ENCODE measurements at places on chromosomes 12 and 14.
A peak's percentile ranks its signal among the peaks of the same experiment; 100 is the strongest.

DNA sequence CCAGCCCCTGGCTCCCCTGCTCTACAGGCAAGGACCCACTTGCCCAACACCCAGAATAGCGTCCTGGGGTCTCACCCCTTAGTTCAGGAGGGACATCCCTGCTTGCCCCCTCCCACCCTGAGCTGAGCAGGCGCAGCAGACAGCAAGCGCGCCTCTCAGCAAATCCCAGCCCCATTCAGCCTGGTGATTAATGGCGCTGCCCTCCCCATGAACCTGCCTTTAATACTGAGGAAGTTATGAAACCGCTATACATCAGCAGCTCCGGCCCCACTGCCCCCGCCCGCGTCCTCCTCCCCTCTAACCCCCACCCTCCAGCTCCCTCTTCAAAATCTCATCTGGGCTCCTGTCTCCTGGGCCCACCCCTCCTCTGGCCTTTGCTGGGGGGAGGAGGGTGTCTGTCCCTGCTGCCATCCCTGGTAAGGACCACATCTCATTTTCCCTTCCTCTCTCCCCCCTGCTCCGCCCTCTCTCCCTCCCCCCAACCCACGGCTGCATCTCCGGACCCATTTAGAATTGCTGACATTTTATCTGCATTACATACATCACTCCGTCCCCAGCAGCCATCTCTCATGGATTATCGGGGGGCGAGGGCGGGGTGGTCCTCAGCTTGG, 7.1 kb upstream of the SMUG1 start:
- H3K4me1 ChIP-seq = no peaks in the 10 kb centered on the region
- no peak overlapping the region for H3K4me3 ChIP-seq
- no peaks in the 10 kb centered on the region for H3K36me3 ChIP-seq

DNA sequence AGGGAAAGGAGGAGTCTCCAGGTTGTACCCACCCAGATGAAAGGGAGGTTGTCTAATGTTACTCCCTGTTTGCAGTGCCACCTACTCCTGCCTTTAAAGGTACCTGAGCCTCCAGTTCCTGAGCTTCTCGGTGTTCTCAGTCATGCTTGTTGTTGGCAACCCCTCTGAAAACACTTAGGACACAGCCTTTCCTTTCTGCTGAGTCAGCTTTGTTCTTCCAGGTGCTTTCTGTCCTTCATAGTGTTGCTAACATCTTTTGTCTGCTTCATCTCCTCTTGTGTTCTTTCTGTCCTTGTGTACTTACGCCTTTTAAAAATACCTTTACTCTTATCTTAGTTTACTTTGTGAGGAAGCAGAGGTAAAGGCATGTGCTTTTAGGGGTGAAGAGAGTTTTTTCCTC, 97.0 kb upstream of the NEDD1 start:
- DNase-seq = peak; percentile 27
- peak overlapping the region; percentile 22 for H3K27ac ChIP-seq
- H3K4me1 ChIP-seq = peaks cover 8% of the 10 kb centered on the region
- H3K4me3 ChIP-seq = no peak overlapping the region

DNA sequence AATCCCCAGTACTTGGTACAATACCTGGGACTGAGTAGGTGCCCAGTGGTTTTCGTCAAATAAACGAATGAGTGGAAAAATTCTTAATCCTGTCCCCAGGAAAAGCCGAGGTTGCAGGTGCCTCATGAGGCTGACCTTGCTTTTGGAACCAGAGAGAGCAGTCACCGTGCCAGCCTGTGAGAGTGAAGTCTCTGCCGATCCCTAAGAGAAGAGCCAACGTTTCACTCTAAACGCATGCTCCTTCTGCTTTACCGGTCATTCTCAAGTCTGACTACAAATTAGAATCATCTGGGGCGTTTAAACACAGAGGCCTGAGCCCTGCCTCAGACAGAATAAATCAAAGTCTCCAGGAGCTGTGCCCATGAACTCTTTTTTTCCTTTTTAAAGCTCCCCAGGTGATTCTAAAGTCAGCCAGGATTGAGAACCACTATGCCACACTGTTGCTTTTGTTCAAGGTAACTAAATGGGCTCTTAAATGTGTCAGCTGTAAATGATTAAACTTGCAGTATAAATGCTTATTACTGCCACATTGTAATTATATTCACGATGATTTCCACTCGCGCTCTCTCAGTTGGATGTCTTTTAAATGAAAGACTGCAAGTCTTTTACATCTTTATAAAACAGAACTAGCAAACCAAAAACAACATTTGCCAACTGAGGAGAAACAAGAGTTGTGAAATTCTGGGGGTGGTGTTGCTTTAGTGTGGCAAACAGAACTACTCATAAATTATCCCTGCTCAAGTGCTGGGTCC, 26.9 kb downstream of the TCP11L2 start:
- no peaks in the 10 kb centered on the region for H3K36me3 ChIP-seq
- no peaks in the 10 kb centered on the region for H3K27me3 ChIP-seq

- no peaks in the 10 kb centered on the region for H3K27me3 ChIP-seq
- no peaks in the 10 kb centered on the region for H3K36me3 ChIP-seq
- H3K27ac ChIP-seq = no peak overlapping the region
- H3K4me3 ChIP-seq = no peak overlapping the region
Measured at GRCh38 chr14:27314231-27314630, 716.4 kb upstream of the NOVA1 start.

DNA sequence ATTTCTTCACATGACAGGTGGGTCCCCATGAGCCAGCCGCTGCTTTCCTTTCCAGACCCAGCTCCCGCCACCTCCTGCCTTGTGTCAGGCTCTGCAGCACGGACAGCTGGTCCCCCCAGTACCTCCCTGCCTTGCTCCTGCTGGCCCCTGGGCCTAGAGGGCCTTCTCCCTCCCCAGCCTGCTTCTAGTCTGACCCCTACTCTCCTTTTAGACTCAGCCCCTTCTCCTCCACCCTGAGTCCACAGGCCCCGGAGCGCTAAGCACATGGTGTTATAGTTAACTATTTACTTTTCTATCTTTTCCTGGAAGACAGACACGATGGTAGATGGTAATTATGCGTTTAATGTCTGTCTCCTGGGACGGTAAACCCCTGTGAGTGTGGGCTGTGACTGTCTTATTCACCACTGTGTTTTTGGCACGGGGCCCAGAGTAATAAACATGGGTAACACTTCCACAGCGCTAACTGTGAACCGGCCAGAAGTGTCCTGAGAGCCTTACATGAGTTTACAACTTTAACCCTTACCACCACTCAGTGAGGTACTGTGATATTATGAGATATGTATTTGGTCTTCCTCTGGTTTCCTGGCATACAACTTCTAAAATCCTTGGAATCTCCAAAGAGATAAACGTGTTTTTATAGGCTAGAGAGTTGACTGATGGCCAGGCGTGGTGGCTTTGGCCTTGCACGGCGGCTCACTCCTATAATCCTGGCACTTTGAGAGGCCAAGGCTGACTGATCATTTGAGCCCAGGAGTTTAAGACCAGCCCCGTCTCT, 41.2 kb downstream of the DGLUCY start:
- H3K27me3 ChIP-seq = no peaks in the 10 kb centered on the region
- no peak overlapping the region for H3K4me3 ChIP-seq
- H3K36me3 ChIP-seq = no peaks in the 10 kb centered on the region
- H3K4me1 ChIP-seq = no peaks in the 10 kb centered on the region

GRCh38 chr12:94100990-94101737, 47.2 kb upstream of the PLXNC1 start:
- H3K36me3 ChIP-seq = no peaks in the 10 kb centered on the region
- no peak overlapping the region for H3K27ac ChIP-seq
- peak overlapping the region; percentile 85 for H3K4me3 ChIP-seq
- H3K4me1 ChIP-seq = peaks cover 4% of the 10 kb centered on the region

DNA sequence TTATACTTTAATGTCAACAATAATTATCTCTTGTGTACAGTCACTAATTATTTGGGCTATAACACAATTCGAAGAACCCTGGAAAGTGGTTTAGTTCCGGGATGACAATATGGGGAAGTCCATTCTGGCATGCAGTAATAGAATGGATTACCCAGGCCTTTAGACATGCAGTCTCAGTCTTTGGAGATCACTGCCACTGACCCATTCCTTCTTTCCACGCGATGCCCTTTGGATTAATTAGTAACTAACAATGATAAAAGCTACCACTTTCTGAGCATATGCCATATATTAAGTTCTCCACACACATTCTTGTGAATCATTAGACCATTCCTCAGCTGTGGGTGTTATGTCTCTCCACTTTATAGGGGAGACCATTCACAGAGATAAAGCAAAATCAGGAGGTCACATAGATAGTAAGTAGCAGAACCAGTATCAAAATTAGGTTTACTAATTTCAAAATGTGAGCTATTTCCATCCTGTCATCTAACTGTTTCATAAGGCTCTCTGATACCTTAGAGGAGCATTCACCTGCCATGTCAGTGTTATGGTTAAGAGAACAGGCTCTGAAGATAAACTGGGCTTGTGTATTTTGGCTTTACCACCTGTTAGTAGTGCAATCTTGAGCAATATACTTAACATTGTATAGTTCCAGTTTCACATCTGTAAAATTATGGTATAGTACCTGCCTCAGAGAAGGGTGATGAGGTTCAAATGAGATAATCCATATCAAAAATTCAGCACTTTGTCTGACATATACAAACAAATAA, 27.2 kb upstream of the KCNJ8 start:
- H3K36me3 ChIP-seq = no peaks in the 10 kb centered on the region
- no peaks in the 10 kb centered on the region for H3K4me1 ChIP-seq
- no peak overlapping the region for H3K27ac ChIP-seq
- H3K27me3 ChIP-seq = no peaks in the 10 kb centered on the region

DNA sequence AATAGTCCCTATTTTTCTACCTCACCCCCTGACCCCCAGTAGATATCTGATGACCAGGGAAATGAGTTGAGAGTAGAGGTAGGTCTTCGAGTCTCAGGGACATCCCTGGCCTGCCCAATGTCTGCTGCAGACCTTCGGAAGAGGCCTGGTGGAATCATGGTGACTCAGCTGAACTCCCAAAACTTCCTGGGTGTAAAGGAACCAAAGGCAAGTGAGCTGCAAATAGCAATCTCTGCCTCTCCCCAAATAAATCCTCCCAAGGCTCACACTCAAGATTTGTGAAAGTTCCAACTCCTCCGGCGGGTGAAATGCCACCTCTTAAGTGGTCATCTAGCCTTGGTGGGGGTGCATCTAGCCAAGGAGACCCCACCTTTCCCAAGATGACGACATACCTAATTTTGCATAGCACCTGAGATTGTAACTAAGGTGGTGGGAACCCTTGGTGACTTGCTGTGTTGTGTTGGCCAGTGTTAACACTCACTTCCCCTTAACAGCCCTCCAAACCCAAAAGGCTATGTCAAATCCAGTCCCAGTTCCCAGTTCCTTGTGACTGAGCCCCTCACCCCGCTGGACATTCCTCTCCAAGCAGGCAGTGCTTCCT, 6.3 kb downstream of the ZFP36L1 start:
- no peak overlapping the region for H3K4me3 ChIP-seq
- no peak for DNase-seq
- H3K36me3 ChIP-seq = no peaks in the 10 kb centered on the region
- no peaks in the 10 kb centered on the region for H3K4me1 ChIP-seq
- H3K27ac ChIP-seq = no peak overlapping the region

DNA sequence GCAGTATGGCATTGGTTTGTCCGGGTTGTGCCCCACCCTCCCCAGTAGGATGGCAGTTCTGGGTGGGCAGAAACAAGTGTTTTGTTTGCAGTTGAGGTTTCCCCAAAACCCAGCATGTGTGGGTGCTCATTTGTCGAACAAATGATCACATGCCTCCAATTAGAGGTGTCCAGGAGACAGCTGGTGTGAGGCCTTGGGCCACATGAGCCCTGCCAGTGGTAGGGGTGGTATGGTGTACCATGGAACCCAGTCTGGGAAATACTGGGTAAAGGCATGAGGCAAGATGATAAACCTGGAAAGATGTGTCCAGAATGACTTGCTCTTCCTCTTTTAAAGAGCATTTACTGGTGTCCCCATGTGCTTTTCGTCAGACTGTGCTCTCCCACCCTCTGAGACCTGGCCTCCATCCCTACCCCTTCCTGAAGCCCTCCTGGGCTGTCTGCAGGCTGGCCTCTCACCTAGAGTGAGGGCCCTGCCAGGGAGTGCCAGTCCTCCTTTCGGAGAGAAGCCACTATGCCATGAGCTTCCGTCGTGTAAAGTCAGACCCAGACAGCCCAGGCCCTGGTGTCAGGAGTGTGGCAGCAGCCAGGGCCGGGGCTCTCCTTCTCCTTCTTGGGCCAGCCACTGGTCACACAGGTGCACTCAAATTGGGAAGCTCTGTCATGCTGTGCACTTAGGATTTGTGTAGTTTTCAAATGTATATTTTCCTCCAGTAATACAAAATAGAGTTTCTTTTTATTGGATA, 17.6 kb downstream of the ANKRD9 start:
- H3K27ac ChIP-seq = no peak overlapping the region
- no peak for DNase-seq
- H3K36me3 ChIP-seq = no peaks in the 10 kb centered on the region
- H3K27me3 ChIP-seq = no peaks in the 10 kb centered on the region

- H3K36me3 ChIP-seq = no peaks in the 10 kb centered on the region
- no peak overlapping the region for H3K27ac ChIP-seq
- no peaks in the 10 kb centered on the region for H3K4me1 ChIP-seq
- no peak overlapping the region for H3K4me3 ChIP-seq
Measured at GRCh38 chr14:53842938-53843337, 113.7 kb downstream of the BMP4 start.

DNA sequence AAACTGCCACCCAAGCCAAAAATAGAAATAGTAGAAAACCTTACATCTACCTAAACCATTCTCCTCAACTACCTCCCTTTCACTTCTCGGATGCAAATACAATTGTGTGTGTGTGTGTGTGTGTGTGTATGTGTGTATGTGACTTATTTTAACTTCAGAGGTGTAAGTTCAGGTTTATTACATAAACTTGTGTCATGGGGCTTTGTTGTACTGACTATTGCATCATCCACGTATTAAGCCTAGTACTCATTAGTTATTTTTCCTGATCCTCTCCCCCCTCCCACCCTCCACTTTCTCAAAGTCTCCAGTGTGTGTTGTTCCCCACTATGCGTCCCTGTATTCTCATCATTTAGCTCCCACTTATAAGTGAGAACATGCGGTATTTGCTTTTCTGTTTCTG, 592.5 kb upstream of the ATP2B1 start:
- no peak overlapping the region for H3K27ac ChIP-seq
- no peaks in the 10 kb centered on the region for H3K36me3 ChIP-seq
- peaks cover 23% of the 10 kb centered on the region for H3K4me1 ChIP-seq
- H3K4me3 ChIP-seq = no peak overlapping the region
- no peaks in the 10 kb centered on the region for H3K27me3 ChIP-seq

DNA sequence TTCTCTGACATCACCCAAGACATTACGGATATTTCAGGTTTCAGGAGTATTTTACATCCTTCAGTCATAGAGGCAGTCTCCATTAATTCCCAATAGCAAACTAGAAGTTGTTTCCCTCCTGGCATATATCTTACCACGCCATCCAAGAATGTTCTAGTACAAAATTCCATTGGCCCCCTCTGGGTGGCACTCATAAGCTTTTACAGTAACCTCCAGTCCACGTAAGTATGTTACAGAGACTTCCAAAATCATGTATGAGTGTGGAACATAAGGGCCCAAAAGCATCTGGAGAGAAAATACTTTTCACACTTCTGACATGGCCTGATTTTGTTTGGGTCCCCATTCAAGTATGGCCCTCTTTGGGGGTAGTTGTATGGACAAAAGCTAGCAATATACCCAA, 58.1 kb upstream of the DHRS4 start:
- H3K27me3 ChIP-seq = no peaks in the 10 kb centered on the region
- H3K4me3 ChIP-seq = no peak overlapping the region
- H3K27ac ChIP-seq = no peak overlapping the region

All from MM.1S (cell line).